Activated gamma-delta T cell (primary cell): ENCODE measurements at places on chromosomes 12 and 14.

GRCh38 chr12:129704232-129704830, 199.5 kb downstream of the TMEM132D start:
- no peak for DNase-seq

DNA sequence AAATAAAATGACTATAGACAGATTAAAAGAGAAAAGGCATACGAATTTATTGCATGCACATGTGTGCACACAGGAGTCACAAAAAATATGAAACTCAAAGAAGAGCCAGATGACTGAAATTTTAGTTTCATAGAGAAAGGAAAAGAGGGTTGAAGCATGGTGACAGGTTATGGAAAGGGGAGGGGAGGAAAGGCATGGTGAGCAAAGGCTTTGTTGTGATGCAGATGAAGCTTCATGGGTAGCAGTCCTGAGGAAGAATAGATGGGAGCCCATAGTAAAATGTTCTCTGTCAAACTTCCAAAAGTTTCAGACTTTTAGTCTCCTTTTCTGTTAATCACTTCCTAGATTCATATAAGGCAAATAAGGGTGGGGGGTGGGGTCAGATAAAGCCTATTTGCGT, 612.7 kb upstream of the ATP2B1 start:
- DNase-seq = no peak

GRCh38 chr12:51621156-51621922, 30.3 kb downstream of the SCN8A start:
- DNase-seq = no peak

DNA sequence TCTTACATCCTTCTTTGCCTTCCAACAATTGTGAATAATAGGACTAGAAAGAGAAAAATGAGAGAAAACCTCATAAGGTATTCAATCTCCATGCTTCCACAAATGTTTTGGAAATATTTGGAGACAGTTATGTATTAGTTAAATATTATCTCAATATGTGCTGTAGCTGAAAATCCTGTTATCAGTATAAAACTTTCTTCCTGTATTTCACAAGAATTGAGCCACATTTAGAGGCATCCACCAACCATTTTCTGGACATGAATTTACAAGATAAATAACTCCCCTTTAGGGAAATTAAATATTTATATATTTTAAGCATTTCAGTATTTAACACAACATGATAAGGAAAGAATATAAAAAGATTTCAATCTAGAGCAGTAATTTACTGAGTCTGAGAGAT, 200.3 kb downstream of the GPHN start:
- no peak for DNase-seq

DNA sequence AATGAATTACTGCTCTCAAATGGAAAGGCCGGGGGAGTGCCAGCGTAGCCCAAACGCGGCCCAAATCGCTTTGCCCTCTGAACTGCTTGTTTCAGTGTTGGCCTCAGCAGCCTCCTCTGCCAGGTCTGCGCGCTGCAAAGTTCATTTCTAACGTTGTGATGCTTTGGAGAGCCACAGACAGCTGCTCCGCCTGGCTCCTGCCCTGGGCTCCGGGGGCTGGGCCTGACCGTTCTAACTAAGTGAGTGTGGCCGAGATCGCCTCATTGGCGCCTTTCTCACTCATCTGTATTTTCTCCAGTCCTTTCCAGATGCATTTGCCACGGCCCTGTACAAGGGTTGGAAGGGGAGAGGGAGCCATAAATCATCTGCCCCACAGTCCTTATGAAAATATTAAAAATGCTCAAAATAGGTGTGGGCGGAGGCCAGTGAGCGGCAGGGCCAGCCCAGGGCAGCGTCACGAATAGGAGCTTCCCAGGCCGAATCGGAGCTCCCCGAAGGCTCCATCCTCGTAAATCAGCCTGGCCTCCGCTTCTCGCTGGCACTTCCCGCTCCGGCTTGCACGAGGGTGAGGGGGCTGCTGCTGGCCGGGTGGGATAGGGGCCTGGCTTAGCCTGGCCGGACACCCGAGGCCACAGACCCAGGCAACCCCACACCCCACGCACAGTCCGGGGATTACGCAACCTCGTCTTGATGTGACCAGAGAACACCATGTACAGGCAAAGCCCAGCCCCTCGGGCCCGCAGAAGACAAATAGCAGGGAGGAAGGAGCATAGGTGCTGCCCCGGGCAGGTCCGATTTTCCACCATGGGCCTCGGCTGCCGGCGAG, 196.6 kb upstream of the DIO3 start:
- no peak for DNase-seq

GRCh38 chr12:2557597-2557996, 237.2 kb upstream of the FKBP4 start:
- DNase-seq = no peak

- no peak for DNase-seq
Observed at GRCh38 chr14:96424109-96424989, 32.4 kb downstream of the AK7 start.

- DNase-seq = no peak
Observed at GRCh38 chr12:43352001-43352400, 200.0 kb downstream of the ADAMTS20 start.

DNA sequence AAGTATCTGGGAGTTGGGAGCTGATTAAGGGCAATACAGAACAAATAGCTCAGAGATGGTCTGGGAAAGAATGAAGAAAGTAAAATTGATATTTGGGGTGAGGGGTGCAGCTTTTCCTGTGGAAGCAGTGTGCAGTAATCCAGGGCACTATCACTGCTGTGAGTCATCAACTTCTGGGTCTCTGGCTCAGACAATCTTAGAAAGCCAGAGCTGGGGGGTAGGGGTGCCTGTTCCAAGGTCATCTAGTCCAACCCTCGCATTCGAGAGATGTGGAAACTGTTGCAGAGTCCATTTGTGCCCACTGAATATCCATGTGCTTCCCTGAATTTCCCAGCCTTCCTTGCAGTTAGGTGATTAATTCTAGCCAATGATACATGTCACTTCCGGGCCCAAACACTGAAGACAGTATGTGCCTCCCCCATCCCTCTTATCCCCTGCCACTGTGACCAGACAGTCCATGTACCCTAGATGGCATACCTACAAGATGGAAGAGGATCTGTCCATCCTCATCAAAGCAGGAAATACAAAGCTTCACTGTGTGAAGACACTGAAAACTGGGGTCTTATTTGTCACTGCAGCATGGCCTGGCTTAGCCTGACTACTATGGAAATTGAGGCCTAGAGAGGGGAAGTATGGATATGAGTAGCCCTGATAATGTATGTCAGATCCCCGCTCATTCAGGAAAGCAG, 51.9 kb downstream of the ZFP36L1 start:
- no peak for DNase-seq

- no peak for DNase-seq
Observed at GRCh38 chr14:101130861-101131260, 227.3 kb upstream of the RTL1 start.

DNA sequence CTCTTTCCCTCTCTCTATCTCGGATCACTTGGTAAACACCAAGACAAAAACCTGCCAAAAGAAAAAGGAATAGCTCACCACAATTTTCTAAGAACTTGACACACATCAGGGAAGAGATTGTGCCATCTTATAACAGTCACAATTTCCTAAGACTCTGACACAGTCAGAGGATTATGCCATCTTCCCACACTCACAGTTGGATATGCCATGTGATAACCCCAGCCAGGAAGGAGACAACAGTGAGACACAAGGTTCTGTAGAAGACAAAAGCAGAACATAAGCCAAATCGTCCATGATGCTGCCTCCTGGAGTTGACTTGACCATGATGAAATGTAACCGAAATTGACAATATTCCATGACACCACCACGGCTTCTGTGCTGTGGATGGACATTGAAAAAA, 2.8 kb upstream of the CLEC9A start:
- no peak for DNase-seq

- DNase-seq = no peak
Observed at GRCh38 chr12:101875162-101875561, 2.2 kb upstream of the DRAM1 start.

DNA sequence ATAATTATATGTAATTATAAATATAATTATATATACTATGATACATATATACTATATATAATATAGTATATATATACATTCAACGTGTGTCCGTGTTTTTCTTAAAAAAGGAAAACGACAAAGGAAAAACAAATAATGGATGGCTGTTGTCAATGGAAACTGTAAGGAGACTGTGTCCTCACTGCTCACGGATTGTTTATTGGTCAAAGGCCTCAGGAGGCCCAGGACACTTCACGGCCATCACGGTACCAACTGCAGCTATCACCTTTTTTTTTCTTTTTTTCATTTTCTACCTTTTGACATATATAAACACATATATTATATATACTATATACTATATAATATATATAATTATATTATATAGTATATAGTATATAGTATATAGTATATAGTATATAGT, 113.4 kb downstream of the SPTSSA start:
- DNase-seq = no peak

DNA sequence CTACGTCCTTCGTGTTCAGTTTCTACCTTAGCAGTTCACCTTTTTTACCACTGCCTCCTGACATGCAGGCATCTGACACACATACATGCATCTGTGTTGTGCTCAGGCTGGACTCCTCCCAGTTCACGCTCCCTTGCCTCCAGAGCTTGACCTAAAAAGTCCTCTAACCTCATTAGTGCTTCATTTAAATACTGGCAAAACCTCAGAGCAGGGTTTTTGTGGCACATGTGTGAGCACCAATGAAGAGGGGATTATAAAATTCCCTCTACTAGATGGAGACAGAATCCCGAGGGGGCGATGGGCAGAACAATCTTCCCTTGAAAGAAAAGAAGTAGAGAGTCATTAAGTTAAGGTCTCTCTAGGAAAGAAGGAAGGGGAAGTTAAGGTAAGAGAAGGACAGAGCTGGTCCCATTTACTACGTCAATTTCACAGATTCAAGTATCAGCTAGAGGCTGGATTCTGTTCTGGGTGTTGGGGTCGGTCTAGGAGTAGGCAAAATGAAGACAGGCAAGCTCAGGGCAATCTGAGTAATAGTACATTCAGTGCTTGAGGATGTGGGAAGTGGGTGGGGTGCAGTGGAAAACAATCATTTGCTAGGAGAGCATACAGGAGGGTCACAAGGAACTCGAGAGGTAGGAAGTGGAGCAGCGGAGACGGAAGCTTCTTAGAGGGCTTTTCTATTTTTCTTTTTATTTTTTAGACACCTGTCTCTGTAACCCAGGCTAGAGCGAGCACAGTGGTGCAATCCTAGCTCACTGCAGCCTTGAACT, 7.5 kb downstream of the HAL start:
- DNase-seq = no peak

GRCh38 chr12:119338593-119339363, 4.2 kb downstream of the CCDC60 start:
- DNase-seq = no peak

GRCh38 chr12:13039328-13039956, 4.7 kb upstream of the FAM234B start:
- no peak for DNase-seq

- no peak for DNase-seq
Observed at GRCh38 chr14:89440986-89441909, 24.2 kb upstream of the FOXN3 start.

GRCh38 chr12:31008241-31008761, 65.4 kb upstream of the DDX11 start:
- DNase-seq = no peak

- DNase-seq = no peak
Observed at GRCh38 chr14:23727566-23728335, 91.6 kb downstream of the DHRS2 start.

GRCh38 chr12:53103860-53104305, 597 bp downstream of the SOAT2 start:
- no peak for DNase-seq

DNA sequence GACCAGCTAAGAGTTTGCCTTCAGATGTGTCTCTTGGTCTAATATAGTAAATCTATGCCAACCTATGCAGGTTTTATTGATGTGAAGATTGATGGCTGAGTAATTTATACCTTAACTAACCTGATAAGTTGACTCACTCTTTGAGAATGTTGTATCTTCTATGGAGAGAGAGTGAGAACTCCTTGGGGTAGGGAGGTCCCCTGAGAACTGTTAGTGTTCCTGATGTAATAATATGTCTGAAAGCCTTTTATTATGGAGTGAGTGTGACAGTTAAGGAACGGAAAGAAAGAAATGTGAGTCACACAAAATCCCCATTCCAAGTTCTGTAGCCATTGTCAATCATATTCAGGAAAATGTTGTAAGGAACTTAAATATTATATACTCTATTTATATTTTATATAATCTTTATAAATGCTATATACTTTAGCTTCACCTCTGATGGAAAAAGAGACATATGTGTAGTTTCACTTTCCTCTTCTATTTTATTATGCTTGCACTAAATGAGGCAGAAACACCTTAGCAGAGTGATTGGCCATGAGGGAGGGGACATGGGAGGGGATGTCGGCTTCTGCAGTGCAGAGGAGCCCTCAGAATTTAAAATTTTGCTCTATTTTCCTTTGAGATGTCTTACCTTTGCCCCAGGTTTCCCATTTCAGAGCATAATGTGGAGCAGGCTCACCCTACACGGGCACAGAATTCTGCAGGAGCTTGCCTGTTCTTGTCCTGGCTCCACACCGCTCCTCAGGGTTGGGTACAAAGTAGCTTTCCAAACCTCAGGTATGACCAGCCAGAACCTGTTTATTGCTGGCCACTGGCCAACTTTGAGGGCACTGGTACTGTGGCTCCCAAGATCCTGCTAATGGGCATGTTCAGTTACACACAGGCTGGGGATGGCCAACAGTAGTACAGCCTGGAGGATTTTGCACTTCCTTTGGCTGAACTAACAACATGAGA, 57.7 kb downstream of the ARF6 start:
- DNase-seq = no peak

GRCh38 chr12:105357162-105357691, 26.7 kb downstream of the C12orf75 start:
- DNase-seq = no peak

DNA sequence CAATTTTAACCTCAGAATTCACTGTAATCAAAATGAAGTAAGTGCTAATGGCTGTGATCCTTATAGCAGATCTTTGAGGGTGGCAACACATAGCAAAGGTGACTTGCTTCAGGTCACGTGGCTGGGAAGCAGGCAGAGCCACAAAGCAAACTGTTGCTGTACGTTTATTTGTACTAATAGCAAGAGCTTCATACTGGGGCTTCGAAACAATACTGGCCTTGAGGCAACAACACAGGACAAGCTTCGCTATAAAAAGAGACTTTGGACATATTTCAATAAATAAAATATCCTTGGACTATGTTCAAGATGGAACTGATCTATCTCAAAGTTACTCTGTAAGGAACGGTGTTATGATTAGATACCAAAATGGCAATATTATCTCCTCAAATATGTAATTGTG, 44.6 kb downstream of the MSRB3 start:
- DNase-seq = no peak

GRCh38 chr14:97602438-97603117, 805.4 kb downstream of the VRK1 start:
- no peak for DNase-seq

DNA sequence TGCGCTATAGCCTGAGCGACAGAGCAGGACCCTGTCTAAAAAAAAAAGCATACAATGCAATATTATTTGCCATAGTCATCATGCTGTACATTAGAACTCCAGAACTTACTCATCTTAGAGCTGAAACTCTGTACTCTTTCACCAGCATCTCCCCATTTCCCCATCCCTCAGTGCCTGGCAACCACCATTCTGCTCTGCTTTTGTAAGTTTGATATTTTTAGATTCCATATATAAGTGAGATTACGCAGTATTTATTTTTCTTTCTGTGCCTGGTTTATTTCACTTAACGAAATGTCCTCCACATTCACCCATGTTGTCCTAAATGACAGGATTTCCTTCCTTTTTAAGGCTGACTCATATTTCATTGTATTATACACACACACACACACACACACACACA, 121.8 kb downstream of the BBS10 start:
- no peak for DNase-seq

- DNase-seq = no peak
Observed at GRCh38 chr12:101256266-101256665, 23.6 kb upstream of the UTP20 start.
